GM23338 (cell line): ENCODE measurements at places on chromosomes 5 and 9.

DNA sequence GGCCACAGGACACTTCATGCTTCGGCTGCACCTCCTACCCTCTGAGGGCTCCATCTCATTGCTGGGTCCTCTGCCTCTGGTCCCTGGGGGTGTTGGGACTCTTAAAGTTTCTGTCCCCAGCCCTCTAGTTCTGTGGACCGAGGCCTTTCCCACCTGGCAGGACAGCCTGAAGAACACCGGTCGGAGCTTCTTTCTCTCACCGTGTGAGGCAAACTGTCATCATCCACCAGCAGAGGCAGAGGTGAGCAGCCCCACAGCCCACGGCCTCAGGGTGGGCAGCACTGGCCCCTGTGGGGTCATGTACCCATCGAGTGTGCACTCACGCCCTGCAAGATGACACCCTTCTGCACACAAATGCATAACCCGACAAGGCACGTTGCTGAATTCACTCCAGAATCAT lies 49.9 kb downstream of the IRX2 start:
- peak; percentile 22 for DNase-seq

- no peak for DNase-seq
Observed at GRCh38 chr5:3778000-3778550, 182.4 kb downstream of the IRX1 start.

- peak; percentile 22 for DNase-seq
Observed at GRCh38 chr9:104810421-104811339, 46.8 kb downstream of the NIPSNAP3B start.

DNA sequence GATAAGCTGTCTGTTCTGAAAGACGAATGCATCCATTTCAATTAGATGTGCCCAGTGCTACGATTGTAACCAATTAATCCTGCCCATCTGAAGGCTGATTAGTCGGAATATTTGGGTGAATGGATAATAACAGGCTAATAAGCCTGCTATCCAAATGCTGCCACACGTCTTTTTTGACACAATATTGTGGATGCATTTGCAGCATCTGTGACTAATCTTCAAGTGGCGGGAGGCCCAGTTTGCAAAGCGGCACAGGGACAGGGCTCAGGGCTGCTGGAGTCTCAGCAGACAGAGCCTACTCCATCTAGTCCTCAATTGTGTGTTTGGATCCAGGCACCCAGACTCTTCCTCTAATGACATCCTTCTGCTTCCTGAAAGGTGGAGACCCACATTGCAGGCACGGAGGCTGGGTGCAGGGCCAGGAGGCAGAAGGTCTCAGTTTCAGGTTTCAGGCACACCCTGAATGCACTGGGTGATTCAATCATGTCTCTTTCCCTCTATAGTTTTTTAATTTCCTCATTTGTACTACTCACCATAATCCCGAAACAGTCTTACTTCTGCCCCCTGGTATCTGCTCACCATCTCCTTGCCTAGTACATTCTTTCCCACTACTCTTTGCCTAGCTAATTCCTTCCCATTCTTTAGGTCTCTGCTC lies 169.6 kb downstream of the ASTN2 start:
- no peak for DNase-seq

DNA sequence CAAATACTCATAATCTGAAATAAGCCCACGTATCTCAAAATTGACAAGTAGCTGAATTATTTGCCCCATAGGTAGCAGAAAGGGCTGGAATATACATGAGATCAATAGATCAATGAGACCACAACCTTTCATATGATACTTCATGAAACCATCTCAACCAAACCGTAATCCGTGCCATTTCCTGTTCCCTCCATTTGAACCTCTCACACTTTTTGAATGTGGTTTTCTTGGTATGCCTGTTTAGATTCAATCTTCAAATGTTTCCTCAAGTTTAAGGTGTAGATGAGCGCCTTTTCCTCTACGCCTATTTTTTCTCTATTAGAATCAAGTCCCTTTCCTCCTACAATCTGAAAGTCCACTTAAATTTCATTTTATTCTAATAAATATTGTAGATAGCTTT lies 805.5 kb downstream of the EFNA5 start:
- DNase-seq = no peak

DNA sequence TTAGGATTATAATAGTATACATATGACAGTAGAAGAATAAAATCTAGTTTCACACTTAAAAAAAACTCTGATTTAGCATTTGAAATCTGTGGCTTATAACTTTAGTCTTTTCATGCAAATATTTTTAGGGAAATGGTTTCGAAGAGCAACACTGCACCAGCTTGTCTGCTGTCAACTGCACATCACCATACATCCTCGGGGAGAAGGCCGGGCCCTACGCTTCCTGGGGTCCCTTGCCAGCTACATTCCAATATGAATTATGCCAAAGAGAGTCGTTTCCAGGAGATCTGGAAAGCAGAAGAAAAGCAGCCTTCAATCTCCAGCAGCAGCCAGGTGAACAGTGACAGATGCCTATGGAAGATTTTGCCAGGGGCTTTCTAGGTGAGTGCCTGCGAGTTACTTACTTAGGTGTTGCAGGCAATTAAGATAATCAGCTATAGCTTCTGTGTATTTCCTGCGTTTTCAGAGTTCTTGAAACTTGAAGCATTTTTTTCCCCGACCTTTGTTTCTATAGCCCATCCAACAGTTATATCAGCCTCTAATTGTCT lies 166.8 kb downstream of the TRPM3 start:
- peak; percentile 5 for DNase-seq

GRCh38 chr9:81032831-81033230 lies 656.5 kb downstream of the TLE1 start:
- DNase-seq = no peak

DNA sequence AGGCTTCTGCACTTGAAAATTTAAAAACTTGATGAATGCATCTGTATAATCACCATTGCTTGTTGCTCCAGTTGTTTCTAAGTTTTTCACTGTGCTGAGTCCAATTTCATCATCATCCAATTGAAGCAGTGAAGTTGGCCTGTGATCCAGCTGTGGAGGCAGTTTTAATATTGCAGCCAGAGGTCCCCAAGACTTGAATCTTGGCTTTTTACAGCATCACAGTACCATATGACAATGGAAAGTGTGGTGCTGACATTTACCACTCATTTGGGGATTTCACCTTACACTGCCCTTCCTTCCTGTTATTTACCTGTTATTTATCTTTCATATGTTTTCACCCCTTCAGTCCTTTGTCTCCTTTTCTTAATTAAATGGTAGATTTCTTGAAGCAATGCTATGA lies 76.2 kb upstream of the SPIN1 start:
- DNase-seq = no peak

DNA sequence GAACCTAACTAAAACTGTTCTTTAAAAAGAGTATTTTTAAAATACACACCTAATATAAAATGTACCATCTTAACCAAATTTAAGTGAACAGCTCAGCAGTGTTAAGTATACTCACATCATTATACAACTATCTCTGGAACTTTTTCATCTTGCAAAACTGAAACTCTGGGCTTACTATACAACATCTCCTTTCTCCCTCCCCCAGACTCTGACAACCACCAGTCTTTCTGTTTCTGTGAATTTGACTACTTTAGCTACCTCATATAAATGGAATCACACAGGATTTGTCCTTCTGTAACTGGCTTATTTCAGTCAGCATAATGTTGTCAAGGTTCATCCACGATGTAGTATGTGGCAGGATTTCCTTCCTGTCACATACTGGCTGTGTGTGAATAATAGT lies 93.5 kb downstream of the FOXD1 start:
- DNase-seq = no peak
